Chondrocyte (in vitro differentiated cells): ENCODE measurements at places on chromosomes 3 and 15. TPM values are rescaled to one million over a fixed set of nuclear protein-coding genes. Genes with fewer than 3 reads are reported as not detected.

DNA sequence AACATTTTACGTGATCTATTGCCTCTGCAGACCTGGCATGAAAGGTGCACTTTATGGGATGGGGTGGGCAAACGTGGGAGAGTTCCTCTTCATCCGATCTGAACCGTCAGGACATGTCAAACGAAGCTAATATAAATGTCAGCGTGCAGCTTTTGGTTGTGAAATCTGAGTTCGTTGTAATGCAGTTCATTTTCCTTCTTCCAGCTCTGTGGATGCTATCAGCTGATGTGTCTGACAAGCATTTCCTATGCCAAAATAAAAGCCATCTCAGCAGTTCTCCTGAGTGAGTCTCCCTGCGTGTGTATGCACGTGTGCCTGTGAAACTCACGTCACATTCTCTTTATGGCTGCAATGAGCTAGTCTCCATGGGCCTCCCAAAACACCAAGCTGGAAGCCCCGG is 512.3 kb downstream of the MCTP2 start:
- no peak for DNase-seq

DNA sequence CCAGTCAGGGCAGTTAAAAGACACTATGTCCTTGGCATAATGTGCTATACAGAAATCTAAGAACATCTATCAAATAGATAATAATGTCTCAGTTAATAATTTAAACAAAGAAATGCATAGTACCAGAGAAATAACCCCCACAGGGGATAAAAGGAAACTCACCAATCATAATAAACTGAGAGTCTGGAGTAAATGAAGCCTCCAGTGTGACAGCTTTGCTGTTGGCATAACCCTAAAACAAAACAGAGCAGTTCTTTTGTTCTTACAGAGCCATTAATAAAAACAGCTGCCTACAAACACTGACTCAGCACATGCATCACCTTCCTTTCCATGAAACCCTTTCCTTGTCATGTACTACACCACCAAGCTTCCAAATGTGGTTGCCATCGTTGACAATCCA is 13.5 kb downstream of the PPM1M start:
- no peak for DNase-seq

The CCR8 gene
- total RNA-seq = not detected in 3 replicates

GRCh38 chr3:115062009-115062408 is 85.1 kb downstream of the ZBTB20 start:
- DNase-seq = no peak

DNA sequence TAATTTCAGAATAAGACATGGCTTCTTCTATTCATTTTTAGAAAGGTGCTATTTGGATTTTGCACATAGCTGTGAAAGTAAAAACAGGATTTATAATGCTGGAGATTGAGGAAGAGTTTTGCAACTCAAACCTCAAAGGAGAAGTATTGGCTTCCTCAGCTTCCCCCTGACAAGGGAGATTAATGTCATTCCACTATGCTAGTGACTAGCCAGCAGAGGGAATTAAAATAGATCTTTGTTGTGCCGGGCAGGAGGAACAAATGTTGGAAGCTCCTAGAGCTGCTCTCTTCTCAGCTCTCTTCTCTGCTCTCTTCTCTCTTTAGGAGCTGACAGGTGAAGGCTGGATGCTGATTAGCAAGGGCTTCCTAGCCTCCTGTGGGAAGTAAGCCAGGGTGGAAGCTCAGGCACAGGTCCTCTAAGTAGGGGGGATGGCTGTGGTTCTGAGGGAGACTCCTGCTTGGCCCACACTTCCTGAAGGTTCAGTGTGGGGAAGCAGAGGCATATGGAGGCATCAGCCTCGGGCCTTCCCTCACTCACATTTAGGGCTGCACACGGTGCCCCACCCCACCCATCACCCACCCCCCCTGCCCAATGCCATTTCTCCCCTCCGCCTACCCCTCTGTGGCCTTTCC is 29.6 kb downstream of the CX3CR1 start:
- DNase-seq = no peak

The ANKUB1 gene
- total RNA-seq = not detected in 3 replicates
